A549 treated with DMSO at 1 μM for 4 hours (cell line): ENCODE measurements at places on chromosomes 6 and 20. TPM values are rescaled to one million over a fixed set of nuclear protein-coding genes. Genes with fewer than 3 reads are reported as not detected.

CYB5R4 gene
- 22.3 to 28.0 TPM (median 27.4 TPM) in 5 replicates for total RNA-seq

B3GALT4 gene
- total RNA-seq, result 0.48 to 0.70 TPM (median 0.67 TPM) in 5 replicates

SF3B5 gene
- 199 to 225 TPM (median 207 TPM) in 5 replicates for total RNA-seq

LGSN gene
- 2.7 to 4.8 TPM (median 4.1 TPM) in 5 replicates for total RNA-seq

POPDC3 gene
- 27.8 to 31.2 TPM (median 30.3 TPM) in 5 replicates for total RNA-seq

GGTLC1 gene
- not detected in 5 replicates for total RNA-seq

AFG1L gene
- total RNA-seq, result 0.89 to 1.7 TPM (median 1.4 TPM) in 5 replicates

ROS1 gene
- 0.09 to 0.24 TPM (median 0.20 TPM) in 5 replicates for total RNA-seq

RAB32 gene
- total RNA-seq, result 34.3 to 49.0 TPM (median 45.3 TPM) in 5 replicates

PLAGL1 gene
- 6.9 to 9.6 TPM (median 9.5 TPM) in 5 replicates for total RNA-seq

PRKN gene
- total RNA-seq, result 0.05 to 0.29 TPM in 2 of 5 replicates, not detected in the others

KCNK17 gene
- total RNA-seq, result not detected in 5 replicates

COL21A1 gene
- total RNA-seq, result 0.56 to 1.4 TPM (median 0.68 TPM) in 5 replicates

PNLDC1 gene
- 0.12 to 0.17 TPM in 2 of 5 replicates, not detected in the others for total RNA-seq

OR12D3 gene
- not detected in 5 replicates for total RNA-seq

AGER gene
- 1.4 to 2.3 TPM (median 2.1 TPM) in 5 replicates for total RNA-seq

LINC00237 gene
- not detected in 5 replicates for total RNA-seq

SLC2A4RG gene
- 60.9 to 99.3 TPM (median 87.7 TPM) in 5 replicates for total RNA-seq

GSTA3 gene
- not detected in 5 replicates for total RNA-seq

ESR1 gene
- total RNA-seq, result not detected in 5 replicates

C6orf58 gene
- 0.10 to 0.45 TPM (median 0.24 TPM) in 5 replicates for total RNA-seq

ARHGAP18 gene
- total RNA-seq, result 4.2 to 5.4 TPM (median 4.4 TPM) in 5 replicates

PAK5 gene
- total RNA-seq, result 0.02 TPM in 1 of 5 replicates, not detected in the others

GABRR2 gene
- 0.07 to 0.09 TPM (median 0.07 TPM) in 3 of 5 replicates, not detected in the others for total RNA-seq

FAM83D gene
- total RNA-seq, result 54.1 to 81.5 TPM (median 73.7 TPM) in 5 replicates
